ENCODE measurements at places on chromosomes 2 and 18.
A peak's percentile ranks its signal among the peaks of the same experiment; 100 is the strongest.

DNA sequence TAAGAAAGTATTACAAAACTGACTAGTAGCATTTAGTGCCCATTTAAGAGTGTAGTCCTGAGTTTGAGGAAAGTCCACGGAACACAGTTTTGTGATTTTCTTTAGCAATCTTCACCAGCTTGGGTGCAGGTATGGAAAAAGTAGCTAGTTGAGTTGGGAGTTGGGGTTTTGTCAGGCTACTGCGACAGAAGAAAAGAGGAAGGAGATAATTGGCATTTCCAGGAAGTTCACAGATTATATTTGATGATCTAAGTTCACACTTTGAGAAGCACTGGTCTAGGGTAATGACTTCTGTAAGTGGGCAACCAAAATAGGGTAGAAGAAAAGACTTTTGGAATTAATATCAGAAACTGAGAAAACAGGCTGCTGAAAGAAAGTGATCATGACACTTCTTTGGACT lies 52.1 kb downstream of the VIL1 start:
- no peak for DNase-seq

GRCh38 chr2:238023608-238024007 lies 37.2 kb upstream of the SCLY start:
- no peak for DNase-seq

DNA sequence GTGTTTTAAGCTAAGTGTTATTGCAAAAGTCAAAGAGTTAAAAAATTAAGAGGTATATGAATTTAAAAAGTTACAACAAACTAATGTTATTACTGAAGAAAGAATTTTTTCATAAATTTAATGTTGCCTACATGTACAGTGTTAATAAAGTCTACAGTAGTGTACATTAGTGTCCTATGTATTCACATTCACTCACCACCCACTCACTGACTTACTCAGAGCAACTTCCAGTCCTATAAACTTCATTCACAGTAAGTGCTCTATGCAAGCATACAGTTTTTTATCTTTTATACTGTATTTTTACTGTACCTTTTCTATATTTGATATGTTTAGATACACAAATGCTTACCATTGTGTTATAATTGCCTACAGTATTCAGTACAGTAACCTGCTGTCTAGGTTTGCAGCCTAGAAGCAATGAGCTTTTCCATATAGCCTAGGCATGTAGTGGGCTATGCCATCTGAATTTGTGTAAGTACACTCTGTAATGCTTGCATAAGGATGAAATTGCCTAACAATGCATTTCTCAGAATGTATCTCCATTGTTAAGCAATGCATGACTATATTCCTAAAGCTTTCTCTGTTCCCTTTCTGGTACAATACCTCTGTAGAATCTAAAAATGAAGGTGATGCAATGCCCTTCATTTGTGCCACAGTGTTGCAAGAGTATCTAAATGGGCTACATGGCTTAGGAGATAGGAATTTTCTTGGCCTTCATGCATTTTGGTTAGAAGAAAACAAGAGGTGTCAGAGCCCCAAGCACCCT lies 370.8 kb upstream of the NT5C1B start:
- no peak for DNase-seq

DNA sequence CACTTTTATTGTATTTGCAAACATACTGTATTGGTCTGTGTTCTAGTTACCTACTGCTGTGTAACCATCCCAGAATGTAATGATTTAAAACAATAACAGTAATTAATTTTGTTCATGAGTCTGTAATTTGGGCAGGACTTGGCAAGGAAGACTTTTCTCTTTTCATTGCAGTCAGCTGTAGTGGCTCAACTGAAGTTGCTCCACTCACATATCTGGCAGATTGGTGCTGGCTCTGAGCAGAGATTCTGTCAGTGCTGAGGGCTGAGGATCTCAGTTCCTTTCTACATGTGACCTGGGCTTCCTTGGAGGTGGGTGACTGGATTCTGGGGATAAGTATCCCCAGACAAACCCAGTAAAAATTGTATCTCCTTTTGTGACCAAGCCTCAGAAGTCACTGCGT lies 26.6 kb downstream of the PTPN4 start:
- DNase-seq, result no peak

- DNase-seq, result peak; percentile 26
Observed at GRCh38 chr2:25276569-25277465, 64.9 kb downstream of the DNMT3A start.

- DNase-seq, result no peak
Observed at GRCh38 chr2:165610591-165611029, 141.1 kb downstream of the CSRNP3 start.

DNA sequence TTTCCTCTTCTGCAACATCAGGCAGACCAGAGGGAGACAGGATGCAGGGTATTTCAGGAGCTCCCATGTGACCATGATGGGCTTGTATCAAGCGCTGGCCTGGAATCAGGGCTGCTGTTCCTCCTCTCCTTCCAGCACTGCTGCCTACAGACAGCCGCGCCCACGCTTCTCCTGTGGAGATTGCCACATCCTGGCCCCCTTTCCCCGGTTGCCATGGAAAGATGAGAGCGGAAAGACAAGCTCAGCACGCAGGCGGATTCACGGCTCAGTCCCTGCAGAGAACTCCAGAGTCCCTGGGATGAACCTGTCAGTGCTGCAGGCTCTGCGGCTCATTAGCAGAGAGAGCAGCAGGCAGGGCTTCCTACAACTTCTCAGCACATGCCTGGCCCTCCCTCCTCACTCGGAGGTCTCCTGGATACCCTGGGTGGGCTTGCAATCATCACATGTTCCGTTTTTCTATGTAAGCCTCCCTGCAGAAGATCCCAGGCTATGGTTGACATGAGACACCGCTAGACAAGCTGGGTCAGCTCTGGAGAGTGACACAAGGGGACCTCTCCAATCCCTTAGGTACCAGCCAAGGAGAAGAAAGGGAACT lies 497.8 kb upstream of the MYT1L start:
- no peak for DNase-seq

GRCh38 chr2:173347305-173348168 lies 7.1 kb upstream of the CDCA7 start:
- DNase-seq, result no peak

GRCh38 chr2:237258116-237258515 lies 155.8 kb downstream of the COL6A3 start:
- no peak for DNase-seq

DNA sequence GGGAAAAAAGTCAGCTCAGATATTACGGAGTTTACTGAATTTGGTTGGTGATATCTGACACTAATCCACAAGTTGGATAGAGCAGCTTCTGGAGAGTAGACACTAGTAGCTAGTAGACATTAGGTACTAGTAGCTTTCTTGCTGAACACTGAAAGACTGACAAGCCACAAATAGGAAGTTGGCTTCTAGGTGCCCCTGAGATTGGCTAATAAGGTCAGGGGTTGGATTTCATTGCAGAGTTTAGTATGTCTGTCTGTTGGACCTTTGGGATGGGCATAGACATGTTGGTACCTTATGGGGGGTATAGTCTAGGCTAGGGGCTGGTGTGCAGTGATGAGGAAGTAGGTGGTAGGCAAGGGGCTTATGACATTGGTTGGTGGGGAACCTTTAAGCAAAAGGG lies 164.9 kb upstream of the LRRTM1 start:
- DNase-seq, result no peak

DNA sequence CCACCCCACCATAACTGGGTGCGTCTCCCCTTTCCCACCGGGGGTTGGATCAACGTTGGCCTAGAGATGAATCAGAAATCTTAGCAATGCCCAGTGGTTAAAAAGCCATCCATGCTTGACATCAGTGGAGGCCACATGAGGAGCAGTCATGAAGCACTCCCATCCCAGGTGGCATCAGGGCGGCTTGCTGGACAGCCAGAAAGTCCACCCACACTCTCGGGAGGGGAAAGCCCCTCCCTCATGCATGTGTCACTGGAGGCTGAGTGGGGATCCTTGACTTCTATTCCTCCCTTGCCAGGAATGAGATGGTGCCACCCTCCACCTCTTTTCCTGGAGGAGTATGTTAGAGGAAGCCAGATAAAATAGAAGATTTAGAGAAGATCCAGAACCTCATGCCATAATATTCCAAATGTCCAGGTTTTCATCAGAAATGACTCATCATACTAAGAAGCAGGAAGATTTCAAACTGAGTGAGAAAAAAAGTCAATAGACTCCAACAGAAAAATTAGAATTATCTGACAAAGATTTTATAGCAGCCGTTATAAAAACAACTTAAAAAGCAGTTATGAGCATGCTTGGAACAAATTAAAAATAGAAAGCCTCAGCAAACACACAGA lies 507.1 kb upstream of the ID2 start:
- no peak for DNase-seq

DNA sequence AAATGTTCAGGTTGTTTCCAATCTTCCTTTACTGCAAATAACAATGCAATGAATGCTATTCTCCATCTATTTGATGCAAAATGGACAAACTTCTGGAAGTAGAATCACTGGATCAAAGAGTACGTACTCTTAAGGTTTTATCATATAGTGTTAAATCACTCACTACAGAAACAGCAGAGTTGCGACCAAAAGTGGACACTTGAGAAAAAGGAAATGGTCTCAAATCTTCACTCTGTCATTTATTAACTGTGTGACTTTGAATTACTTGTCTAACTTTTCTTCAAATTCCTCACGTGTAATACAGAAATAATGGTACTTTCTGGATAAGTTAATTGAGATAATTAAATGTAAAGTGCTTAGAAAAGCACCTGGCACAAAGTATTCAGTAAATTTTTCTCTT lies 78.1 kb downstream of the CERKL start:
- DNase-seq, result no peak

DNA sequence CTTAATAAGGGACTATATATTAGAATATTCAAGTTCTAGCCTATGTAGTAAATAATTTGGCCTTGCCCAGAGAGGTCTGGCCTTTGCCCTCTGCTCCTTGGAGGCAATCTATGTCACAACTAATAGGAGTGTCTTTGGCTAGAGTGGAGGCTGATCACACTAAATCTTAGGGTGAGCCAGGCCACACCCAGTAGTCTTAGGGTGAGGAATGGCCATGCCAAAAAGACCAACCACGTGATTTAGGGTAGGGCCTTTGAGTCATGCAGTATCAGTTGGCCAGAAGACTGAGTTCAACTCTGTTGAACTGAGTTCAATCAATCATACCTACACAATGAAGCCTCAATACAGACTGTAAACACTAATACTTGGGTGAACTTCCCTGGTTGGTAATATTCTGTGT lies 26.0 kb upstream of the FLACC1 start:
- DNase-seq, result no peak

GRCh38 chr2:64017811-64018700 lies 1.2 kb downstream of the VPS54 start:
- peak; percentile 43 for DNase-seq

- DNase-seq, result no peak
Observed at GRCh38 chr2:118535818-118536212, 311.6 kb downstream of the EN1 start.

GRCh38 chr2:180609626-180610340 lies 370.6 kb upstream of the UBE2E3 start:
- DNase-seq, result no peak

DNA sequence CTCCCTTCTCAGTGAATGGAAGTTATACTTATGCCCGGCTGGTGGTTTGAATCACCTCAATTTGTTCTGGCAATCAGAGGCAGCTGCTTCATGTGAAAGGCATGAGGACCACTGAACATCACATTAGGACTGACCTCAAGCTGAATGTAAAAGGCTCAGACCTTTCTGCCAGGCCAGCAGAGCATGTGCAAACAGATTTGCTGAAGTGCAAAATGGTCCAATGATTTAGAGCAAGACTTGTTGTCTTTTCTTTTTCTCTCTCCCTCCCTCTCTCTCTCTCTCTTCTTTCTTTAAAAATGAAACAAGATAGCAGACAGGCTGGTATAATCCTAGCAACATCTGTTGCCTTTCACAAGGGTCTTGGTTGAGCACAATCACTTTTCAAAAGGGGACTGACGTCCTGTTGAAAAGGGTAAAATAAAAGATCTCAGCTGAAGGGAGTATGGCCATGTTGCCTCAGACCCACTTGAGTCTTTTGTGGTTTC lies 13.3 kb upstream of the CDH7 start:
- no peak for DNase-seq

DNA sequence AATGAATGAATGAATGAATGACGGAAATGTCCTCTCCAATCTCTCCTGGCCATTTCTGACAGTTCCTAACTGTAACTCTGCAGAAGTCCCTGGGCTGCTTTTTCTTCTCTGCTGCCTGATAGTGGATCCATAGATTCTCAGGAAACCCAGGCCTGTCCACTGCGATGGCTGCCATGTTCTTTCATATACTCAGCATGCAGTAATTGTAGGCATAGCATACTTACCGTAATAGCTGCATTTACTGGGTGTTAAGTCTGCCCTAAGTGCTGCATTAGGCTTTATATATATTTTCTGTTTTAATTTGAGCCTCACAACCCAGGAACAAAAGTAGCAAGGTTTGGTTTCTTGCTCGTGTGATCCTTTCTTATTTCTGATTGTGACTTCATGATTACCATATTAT lies 122.9 kb downstream of the DCC start:
- DNase-seq, result no peak

- no peak for DNase-seq
Observed at GRCh38 chr2:98868548-98869271, 67.3 kb downstream of the CRACDL start.

GRCh38 chr18:75211953-75212750 lies 1.6 kb downstream of the TSHZ1 start:
- DNase-seq, result peak; percentile 34

DNA sequence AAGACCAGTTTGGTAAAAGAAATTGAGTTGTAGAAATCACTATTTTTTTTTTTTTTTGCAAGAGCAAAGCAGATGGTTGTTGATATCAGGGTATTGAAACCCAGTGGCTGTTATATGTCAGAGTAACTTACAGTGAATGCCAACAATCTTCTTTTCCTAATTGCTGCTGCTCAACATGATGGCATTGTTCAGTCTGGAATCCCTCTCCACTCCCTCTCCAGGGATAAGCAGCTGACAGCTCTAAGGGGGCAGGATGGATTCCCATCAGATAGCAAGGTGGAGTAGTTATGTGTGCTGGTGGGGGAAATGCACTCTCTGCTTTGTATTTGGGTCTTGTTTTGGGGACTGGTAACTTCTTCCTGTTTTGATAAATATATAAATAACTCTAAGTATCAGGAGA lies 200.0 kb downstream of the PIK3C3 start:
- no peak for DNase-seq

- no peak for DNase-seq
Observed at GRCh38 chr2:152468899-152469692, 134.1 kb downstream of the FMNL2 start.

- no peak for DNase-seq
Observed at GRCh38 chr2:108591163-108591562, 56.9 kb downstream of the LIMS1 start.

GRCh38 chr2:64844087-64844486 lies 145.1 kb upstream of the SLC1A4 start:
- no peak for DNase-seq

- no peak for DNase-seq
Observed at GRCh38 chr2:208542465-208543041, 136.0 kb downstream of the PTH2R start.

GRCh38 chr2:15222856-15223255 lies 338.3 kb downstream of the NBAS start:
- DNase-seq, result no peak

DNA sequence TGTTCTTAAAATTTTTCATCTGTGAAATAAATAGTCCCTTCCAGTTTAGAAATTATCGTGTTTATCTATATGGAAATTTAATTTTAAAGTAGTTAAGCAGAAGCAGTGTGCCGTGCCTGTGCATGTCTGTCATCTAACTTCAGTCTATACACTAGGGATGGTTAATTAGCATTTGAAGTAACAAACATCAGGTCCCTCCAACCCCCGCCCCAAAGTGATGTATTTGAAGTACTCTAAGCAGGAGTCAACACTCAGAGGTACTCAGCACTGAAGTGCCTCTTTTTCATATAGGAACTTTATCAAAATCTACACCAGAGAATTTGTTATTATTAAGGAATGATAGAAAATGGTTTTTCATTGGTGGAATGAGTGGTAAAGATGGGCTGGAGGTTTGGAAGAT lies 33.0 kb downstream of the LANCL1 start:
- DNase-seq, result no peak

- no peak for DNase-seq
Observed at GRCh38 chr2:39737661-39738060, 41.4 kb downstream of the THUMPD2 start.
